ENCODE measurements at places on chromosomes 5 and 9. TPM values are rescaled to one million over a fixed set of nuclear protein-coding genes. Genes with fewer than 3 reads are reported as not detected.

Gene CEP72
- 19.8 TPM for total RNA-seq

Gene CCIN
- 48.7 TPM for total RNA-seq

DNA sequence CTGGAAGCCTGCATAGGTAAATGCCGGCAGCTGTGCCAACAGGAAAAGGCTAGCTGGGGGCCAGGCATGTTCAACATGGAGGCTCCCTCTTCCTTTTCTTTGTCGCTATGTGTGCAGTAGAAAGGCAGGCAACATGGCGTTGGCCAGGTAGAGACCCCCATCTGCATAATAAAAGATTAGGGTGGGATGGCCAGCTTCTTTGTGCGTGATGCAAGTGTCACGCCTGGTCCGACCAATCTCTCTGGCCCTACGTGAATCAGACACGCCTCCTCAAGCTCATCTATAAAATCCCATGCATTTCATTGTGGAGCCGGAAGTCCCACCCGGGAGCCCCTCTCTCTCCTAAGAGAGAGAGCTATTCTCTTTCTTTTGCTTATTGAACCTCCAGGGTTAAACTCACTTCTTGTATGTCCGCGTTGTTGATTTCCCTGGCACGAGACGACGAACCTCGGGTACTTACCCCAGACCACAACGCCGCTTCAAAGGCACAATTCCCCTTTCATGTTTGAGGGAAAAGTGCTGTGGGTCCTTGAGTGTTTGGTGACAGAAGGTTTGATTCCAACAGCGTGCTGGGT lies 25.0 kb upstream of the C5orf47 start:
- H3K36me3 ChIP-seq, result no peaks in the 10 kb centered on the region
- no peak for DNase-seq
- no peak overlapping the region for H3K4me3 ChIP-seq

DNA sequence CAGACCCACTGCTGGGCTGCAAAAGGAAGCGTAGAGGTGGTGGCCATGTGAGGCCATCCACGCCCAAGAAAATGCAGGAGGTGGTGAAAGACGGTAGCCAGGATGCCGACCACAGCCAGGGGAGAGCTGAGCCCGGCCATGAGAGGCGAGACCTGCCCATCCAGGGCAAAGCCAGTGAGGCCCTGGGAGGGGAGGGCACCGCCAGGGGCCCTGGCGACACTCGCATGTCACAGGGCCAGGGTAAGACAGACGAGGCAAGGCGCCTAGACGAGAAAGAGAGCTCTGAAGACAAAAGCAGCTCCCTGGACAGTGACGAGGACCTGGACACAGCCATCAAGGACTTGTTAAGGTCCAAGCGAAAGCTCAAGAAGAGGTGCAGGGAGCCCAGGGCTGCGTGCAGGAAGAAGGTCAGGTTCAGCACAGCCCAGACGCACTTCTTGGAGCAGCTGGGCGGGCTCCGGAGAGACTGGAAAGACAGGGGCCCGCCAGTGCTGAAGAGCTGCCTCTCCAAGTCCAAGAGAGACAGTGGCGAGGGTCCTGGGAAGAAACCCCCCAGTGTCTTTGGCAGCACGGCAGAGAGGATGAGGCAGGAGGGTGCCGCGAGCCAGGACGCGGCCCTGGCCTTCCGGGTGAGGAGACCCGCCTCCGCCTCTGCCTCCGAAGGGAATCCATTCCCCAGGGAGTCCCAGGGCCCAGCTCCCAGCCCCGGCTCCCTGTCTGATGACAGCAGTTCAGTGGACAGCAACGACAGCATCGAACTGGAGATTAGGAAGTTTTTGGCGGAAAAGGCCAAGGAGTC lies 6.9 kb downstream of the PPP1R26 start:
- H3K4me3 ChIP-seq, result no peak overlapping the region
- H3K27ac ChIP-seq, result no peak overlapping the region
- H3K36me3 ChIP-seq, result no peaks in the 10 kb centered on the region
- DNase-seq, result no peak

DNA sequence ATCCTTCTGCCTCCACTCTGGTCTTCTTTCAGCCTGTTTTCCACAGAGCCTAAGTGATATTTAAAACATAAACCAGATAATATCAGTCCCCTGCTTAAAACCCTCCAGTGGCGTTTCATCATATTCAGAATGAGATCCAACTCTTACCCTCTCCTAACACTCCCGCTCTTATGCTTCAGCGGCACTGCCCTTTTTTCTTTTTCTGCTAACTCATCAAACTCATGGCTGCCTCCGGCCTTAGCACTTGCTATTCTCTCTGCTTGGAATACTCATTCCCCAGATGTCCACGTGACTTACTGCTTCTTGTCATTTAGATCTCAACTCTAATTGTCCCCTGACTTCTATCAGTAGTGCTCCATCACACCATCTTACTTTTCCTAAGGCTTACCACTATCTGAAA lies 73.6 kb downstream of the PIP5K1B start:
- no peaks in the 10 kb centered on the region for H3K27me3 ChIP-seq
- no peak overlapping the region for H3K27ac ChIP-seq
- H3K36me3 ChIP-seq, result no peaks in the 10 kb centered on the region
- DNase-seq, result no peak

GRCh38 chr5:2020730-2021129 lies 138.0 kb upstream of the IRX4 start:
- H3K27me3 ChIP-seq, result no peaks in the 10 kb centered on the region
- H3K4me3 ChIP-seq, result no peak overlapping the region
- DNase-seq, result no peak
- H3K4me1 ChIP-seq, result no peaks in the 10 kb centered on the region

DNA sequence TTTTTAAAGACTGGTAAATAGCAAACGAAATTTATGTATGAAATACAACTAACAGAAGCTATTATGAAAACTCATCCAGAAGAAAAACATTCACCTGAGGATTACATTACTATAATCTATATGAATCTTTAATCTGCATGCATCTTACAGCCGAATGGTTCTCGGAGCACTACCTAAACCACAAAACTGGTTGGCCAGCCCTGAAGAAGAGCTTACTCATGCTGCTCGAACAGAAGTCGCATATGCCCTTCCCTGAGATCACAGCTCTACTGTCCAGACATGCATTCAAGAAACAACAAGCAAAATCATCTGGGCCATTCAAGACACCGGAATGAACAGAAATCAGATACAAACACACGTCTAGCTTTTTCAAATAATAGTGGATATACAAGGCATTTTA lies 931.0 kb upstream of the DMAC1 start:
- no peak overlapping the region for H3K4me3 ChIP-seq
- peaks cover 6% of the 10 kb centered on the region for H3K4me1 ChIP-seq
- H3K36me3 ChIP-seq, result no peaks in the 10 kb centered on the region
- DNase-seq, result no peak
- no peak overlapping the region for H3K27ac ChIP-seq

DNA sequence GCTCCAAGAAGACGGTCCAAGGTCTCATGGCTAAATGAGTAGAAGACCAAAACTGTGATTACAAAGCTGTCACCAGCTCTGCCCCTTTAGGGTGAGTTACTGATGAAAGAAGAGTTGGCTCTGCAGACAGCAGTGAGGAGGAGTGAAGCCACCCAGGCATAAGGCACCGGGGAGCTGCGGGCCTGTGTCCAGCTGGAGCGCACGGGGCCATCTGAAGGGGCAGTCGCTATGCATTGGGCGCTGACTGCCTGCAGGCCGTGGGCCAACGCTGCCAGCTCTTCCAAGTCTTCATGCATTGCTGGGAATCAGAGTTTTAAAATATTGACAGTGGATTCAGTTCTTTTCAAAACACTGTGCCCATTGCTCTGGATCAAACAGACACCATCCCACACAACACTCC lies 70.3 kb downstream of the DAPK1 start:
- H3K36me3 ChIP-seq, result no peaks in the 10 kb centered on the region
- H3K27me3 ChIP-seq, result no peaks in the 10 kb centered on the region
- peaks cover 45% of the 10 kb centered on the region for H3K4me1 ChIP-seq
- DNase-seq, result no peak

All from testis (tissue), 5 donors.